ENCODE measurements at places on chromosomes 2 and 18.

GRCh38 chr2:209331291-209331844 is 92.5 kb upstream of the MAP2 start:
- peak; percentile 21 for DNase-seq

DNA sequence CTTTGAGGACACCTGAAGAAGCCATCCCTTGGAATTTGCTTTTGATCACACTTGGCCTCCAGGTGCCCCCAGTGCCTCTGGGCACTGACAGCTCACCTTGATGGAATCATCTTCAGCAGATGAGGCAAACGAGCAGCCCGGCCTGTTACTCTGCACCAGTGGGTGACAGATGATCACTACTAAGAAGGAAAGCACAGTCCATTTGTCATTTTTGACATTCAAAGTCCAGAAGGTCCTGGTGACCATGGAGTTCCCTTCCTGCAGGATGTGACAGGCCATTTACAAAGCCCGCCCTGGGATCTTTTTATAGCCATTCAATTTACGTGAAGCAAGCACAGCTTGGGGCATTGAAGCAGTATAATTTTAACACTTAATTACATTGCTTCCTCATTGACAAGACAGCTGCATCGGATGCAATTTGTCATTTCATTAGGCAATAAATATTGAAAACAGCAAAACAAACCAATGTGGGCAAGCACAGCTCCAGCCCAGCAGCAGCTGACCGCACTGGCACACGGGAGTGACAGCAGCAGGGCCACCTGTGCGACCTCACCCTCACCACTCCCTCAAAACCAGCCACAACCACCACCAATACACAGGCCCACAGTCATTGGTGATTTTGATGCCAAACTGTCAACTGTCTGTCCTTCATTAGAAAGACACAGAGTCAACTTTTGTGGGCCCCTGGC is 76.0 kb upstream of the SLC66A3 start:
- DNase-seq: no peak

DNA sequence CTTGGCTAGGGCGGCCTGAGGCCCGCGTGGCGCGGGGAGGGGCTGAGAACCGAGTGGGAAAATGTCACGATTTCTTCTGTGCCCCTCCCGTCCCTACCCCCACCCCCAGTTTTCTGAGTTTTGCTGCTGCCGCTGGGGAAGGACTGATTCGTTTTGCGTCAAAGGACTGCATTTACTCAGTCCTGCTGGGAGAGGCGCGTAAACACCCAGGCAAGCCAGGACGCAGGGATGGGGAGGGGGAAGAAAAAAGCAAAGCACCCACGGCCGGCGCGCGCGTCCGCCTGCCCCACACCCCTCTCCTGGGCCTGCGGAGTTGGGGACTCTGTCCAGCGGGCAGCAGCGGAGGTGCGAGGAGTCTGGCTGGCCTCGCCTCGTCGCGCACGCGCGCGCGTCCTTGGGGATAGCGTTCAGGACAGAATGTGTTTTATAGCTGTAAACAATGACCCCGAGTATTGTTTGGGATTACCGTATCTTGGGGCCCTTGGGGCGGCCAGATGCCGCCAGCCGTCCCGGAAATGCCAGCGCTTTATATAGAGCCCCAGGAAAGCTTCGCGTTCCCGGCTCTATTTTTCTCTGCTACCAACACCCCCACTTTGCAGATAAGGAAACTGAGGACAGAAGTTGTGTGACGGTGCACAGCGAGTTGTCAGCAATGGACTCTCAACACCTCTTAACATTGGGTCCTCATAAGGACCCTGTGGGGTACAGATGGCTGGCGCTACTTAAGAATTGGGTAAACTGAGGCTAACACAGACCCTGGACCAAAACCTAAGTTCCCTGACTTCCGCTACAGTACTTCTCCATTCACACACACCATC is 1.7 kb upstream of the FOSL2 start:
- DNase-seq: peak; percentile 17

DNA sequence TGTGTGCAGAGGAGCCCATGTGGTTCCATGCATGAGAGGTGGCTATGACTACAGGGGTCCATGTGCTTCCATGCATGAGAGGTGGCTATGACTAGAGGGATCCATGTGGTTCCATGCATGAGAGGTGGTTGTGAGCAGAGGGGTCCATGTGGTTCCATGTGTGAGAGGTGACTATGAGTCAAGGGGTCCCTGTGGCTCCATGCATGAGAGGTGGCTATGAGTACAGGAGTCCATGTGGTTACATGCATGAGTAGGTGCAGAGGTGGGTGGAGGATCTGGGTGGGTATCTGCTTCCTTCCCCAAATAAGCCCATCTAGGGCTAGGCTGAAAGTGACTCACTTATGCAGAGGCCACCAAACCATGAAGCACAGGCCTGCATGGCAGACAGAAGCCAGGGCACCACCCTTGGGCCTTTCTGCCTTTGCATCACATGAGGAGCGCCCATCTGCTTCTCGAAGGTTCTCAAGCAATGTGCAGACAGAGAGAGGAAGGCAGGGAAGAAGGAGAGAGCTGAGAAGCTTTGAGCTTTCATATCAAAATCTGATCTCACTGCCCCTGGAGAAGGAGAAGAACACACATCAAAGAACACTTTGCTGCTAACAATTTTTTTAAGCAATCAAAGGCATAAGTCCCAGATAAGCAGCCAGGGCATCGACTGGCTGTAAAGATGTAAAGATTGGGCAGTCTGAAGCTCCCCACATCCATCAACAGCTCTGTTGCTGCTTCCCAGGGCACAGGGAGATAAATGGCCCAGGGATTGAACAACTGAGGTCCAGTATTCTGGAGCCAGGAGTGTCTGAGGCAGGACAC is 137.6 kb downstream of the TNS1 start:
- DNase-seq: no peak

DNA sequence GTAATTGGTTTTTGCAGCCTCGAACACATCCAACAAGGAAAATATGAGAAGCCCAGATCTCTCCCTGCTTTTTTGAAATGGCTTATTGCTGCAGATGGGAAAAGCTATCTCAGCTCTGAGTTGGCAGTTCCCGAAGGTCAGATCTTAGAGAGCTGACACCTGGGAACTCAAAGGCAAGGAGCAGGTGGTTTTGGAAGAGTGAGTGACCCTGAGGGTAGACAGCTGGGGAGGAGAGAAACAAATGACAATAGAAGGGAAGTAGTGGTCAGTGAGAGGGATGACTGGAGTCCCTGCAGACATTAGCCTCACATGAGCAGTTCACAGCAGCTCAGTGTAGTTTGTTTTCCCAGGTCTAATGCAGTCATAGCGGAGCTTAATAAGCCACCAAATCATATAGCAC is 317.9 kb downstream of the STK39 start:
- no peak for DNase-seq

DNA sequence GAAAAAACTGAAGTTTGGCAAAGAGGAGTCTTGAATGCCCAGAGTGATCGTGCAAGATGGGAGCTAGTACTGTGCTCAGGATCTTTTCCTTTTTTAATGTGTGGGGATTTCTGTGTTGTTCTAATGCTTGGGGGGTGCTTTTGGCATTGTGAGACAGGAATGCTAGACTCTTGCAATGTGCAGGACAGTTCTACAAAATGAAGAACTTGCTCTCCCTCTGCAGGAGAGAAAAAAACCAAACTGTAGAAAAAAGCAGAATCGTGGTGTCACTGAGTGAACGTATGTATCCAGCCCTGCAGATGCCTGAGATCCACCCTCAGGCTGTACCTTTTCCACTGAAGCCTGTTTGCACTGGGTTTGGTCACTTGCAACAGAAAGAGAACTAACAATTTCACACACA is 12.1 kb upstream of the TTC39C start:
- DNase-seq: no peak

GRCh38 chr2:12284487-12284886 is 432.2 kb upstream of the TRIB2 start:
- no peak for DNase-seq

- no peak for DNase-seq
Observed at GRCh38 chr2:160905862-160906261, 254.4 kb upstream of the TANK start.

DNA sequence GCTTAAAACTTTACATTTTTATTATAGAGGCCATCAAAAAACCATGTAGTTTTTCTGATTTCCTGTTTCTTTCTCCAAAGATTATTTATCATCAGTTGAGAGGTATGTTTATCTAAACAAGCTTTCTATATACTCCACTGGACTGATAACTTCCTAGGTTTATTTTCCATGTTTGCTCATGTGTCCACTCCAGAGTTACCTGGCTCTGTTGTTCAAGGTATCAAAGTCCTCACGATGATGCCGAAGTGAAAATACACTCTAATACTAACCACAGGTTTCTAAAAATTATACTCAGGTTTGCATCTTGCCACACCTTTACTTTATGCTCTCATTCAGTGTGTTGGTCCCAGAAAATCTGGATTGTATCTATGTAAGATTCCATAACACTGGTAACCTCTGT is 287.9 kb upstream of the GULP1 start:
- DNase-seq: no peak

- DNase-seq: no peak
Observed at GRCh38 chr2:121595012-121595891, 54.0 kb downstream of the CLASP1 start.

DNA sequence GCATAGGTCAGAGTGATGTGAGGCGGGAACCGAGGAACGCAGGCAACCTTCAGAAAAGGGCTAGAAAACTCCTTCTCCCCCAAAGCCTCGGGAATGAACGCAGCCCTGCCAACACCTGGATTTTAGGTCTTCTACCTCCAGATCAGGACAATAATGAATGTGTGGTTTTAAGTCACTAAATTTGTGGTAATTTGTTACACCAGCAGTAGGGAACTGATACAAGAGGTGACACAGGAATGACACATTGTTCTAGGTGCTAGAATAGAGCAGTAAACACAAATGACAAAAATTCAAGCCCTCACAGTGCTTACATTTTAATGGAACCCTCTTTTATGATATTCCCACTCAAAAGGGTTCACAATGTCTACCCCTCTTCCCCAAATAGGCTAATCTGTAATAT is 39.2 kb upstream of the EML4 start:
- DNase-seq: no peak

GRCh38 chr2:105721991-105722511 is 22.7 kb upstream of the NCK2 start:
- no peak for DNase-seq

DNA sequence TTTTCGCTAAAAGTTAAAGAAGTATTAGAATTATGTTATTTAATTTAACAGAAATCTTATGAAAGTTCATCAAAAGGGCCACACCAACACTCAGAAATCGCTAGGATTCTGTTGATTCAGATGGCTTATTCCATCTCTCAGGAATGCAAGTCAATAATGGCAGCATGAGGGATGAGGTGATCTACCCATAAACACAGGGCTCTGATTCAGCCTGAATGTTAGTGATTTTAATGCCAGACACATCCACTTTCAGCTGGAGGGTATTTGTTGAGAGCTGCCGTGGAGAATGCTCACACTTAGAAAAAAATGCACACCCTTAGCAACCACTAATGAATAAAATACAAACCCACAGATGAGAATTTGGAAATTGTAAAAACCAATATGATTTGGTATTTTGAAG is 173.3 kb upstream of the ERBB4 start:
- DNase-seq: no peak

DNA sequence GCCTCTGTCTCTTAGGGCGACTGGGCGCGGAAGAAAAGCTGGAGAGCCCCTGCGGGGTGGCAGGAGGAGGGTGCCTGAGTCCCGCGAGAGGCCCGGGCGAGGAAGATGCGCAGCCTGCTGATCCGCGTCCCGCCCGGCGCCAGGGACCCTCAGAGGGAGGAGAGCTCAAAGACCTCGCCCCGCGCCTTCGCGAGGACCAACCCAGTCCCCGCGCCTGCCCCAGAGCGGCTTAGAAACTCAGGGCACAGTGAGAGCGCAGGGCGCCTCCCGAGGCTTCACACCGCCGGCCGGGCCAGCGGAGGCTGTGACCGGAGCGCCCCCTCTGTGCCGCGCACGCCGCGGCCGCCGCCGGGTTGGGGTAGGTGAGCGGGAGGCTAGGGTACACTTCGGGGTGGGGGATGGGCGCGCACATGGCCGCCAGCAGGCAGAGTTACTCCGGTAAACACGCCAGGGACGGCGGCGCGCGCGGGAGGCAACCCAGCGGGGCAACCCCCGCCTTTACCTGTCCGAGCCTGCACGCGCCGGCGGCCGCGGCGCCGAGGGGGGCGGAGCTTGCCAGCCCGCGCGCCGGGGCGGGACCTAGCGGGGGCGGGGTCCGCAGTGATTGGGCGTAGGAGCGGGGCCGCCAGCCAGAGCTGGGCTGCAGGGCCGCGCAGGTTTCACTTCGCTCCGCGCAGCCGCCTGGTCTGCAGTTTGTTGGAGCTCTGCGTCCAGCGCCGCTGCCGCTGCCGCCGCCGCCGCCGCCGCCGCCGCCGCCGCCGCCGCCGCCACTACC is at the start of gene BCL2L11:
TSS of gene BCL2L11 (plus strand) at position 662 of the 775 bp plus-strand sequence. CDS start 2,832 bp downstream, outside the sequence.
- DNase-seq: peak; percentile 84

GRCh38 chr18:61921621-61922235 is 28.9 kb upstream of the RNF152 start:
- no peak for DNase-seq

GRCh38 chr2:55840460-55840859 is 83.1 kb downstream of the EFEMP1 start:
- no peak for DNase-seq

GRCh38 chr18:48656582-48656981 is 117.8 kb downstream of the CTIF start:
- no peak for DNase-seq

Measured in HAP-1 (cell line).